ENCODE measurements at places on chromosomes 1 and 21. TPM values are rescaled to one million over a fixed set of nuclear protein-coding genes. Genes with fewer than 3 reads are reported as not detected.

Gene LRRC7
- 12.9 TPM for polyA plus RNA-seq

Gene ALPL
- 33.5 TPM for polyA plus RNA-seq

Gene RHOU
- polyA plus RNA-seq: 16.8 TPM

GRCh38 chr1:79599257-79599656, 592.7 kb upstream of the ADGRL4 start:
- no peak for DNase-seq

Gene IVL
- 0.27 TPM for polyA plus RNA-seq

GRCh38 chr1:5877683-5878530, 114.3 kb downstream of the NPHP4 start:
- DNase-seq: no peak

- no peak for DNase-seq
These were observed 31.5 kb downstream of the RNF220 start for GRCh38 chr1:44436401-44437106.

DNA sequence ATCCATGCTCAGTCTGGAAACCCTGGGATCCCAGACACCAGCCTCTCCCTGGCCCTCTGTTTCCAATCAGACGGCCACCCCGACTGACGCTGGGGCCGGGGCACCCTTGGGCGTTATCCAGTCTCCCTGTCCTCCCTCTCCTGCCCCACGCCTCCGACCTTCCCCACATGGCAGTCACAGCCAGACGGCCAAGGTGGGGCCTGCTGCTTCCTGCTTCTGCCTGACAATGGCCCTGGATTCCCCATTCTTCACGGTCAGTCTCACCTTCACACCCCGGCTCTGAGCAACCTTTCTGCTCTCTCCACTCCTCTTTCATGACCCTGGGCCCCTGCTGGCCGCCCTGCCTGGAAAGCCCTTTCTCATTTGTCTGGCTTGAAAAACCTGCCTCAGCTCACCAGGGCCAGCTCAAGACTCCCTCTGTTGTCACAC, 6.6 kb downstream of the GNG4 start:
- DNase-seq: no peak

GRCh38 chr21:23384679-23385078, 2222.6 kb downstream of the MRPL39 start:
- no peak for DNase-seq

DNA sequence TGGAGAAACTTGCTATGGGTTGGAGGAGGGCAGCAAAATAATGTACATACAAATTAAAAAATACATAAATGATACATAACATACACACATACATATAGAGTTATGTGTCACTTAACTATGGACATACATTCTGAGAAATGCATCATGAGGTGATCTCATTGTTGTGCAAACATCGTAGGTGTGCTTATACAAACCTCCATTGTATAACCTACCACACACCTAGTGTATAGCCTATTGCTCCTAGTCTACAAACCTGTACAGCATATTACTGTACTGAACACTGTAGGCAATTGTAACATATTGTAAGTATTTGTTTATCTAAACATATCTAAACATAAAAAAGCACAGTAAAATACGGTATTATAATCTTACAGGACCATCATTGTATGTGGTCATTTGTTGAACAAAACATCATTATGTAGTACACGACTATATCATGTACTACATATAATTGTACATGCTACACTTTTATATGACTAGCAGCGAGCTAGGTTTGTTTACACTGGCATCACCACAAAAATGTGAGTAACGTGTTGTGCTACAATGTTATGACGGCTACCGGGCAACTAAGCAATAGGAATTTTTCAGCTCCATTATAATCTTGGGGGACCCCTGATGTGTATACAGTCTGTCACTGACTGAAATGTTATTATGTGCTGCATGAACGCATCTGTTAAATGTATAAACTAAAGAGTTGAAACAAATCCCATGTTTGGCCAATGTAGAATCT, 35.5 kb downstream of the ITGB3BP start:
- no peak for DNase-seq

- DNase-seq: no peak
These were observed 48.4 kb downstream of the TRMT1L start for GRCh38 chr1:185108321-185108720.

DNA sequence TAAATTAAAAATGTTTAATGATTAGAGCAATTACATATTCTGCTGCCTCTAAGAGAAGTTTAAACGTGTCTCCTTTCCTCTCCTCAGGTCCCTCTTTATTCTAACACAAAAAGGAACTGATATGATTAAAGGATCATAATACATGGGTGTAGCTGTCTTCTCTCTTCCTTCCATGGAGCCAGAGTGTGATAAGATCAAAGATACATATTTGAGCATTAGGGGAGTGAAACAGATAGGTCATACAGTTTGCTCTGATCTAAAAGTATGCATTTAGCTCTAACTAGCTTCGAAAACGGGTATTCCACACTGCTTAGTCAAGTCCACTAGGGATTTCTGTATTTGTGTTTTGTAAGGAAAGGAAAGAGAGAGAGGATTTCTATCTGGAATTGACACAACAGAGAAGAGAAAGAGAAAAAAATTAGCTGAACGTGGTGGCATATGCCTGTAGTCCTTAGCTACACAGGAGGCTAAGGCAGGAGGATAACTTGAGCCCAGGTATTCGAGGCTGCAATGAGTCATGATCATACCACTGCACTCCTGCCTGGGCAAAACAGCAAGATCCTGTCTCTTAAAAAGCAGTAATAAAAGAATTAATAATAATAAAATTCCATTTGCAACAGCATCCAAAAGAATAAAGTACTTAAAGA, 63.1 kb downstream of the CDC42BPA start:
- no peak for DNase-seq

GRCh38 chr1:203268901-203269653, 36.2 kb upstream of the BTG2 start:
- no peak for DNase-seq

- no peak for DNase-seq
These were observed 328.8 kb downstream of the KCTD3 start for GRCh38 chr1:215895893-215896292.

All from left renal cortex interstitium (tissue), 4 donors.